ENCODE measurements at places on chromosomes 1 and 21. TPM values are rescaled to one million over a fixed set of nuclear protein-coding genes. Genes with fewer than 3 reads are reported as not detected.
A peak's percentile ranks its signal among the peaks of the same experiment; 100 is the strongest.

DNA sequence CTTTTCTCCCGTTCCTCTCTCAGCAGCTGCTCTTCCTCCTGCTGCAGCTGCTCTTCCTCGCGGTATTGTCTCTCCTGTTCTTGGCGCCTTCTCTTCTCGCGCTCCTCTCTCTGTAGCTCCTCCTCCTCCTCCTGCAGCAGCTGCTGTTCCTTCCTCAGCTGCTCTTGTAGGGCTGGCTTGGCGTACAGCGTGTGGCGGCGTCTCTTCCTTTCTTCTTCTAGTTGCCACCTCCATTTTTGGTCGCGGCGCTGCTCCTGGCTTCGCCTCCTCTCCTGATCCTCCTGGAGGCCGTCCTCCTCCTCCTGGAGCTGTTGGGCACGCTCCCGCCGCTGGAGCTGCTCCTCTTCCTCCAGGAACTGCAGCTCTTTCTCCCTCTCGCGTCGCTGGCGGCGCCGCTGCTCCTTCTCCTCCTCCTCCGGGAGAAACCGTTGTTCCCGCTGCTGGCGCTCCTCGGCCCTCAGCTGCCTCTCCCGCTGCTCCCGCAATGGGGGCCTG, 4.8 kb downstream of the TCHH start:
- peak; percentile 50 for DNase-seq

GRCh38 chr1:67097305-67097704, 37.5 kb downstream of the C1orf141 start:
- DNase-seq, result no peak

- no peak for DNase-seq
Observed at GRCh38 chr1:84884671-84885389, 8.2 kb downstream of the LPAR3 start.

DNA sequence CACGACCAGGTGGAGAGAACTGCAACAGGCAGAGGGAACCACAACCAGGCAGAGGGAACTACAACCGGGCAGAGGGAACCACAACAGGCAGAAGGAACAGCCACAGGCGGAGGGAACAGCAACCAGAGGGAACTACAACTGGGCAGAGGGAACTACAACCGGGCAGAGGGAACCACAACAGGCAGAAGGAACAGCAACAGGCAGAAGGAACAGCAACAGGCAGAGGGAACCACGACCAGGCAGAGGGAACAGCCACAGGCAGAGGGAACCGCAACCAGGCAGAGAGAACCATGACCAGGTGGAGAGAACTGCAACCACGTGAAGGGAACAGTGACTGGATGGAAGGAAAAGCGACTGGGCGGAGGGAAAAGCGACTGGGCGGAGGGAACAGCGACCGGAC, 47.6 kb upstream of the GPR153 start:
- DNase-seq, result no peak

IL24 gene
- not detected for total RNA-seq

HENMT1 gene
- total RNA-seq, result 1.5 TPM
